ENCODE measurements at places on chromosomes 2 and 18. TPM values are rescaled to one million over a fixed set of nuclear protein-coding genes. Genes with fewer than 3 reads are reported as not detected.
A peak's percentile ranks its signal among the peaks of the same experiment; 100 is the strongest.

- DNase-seq: peak; percentile 3
These were observed 2.2 kb upstream of the UGT1A6 start for GRCh38 chr2:233690444-233690843.

DNA sequence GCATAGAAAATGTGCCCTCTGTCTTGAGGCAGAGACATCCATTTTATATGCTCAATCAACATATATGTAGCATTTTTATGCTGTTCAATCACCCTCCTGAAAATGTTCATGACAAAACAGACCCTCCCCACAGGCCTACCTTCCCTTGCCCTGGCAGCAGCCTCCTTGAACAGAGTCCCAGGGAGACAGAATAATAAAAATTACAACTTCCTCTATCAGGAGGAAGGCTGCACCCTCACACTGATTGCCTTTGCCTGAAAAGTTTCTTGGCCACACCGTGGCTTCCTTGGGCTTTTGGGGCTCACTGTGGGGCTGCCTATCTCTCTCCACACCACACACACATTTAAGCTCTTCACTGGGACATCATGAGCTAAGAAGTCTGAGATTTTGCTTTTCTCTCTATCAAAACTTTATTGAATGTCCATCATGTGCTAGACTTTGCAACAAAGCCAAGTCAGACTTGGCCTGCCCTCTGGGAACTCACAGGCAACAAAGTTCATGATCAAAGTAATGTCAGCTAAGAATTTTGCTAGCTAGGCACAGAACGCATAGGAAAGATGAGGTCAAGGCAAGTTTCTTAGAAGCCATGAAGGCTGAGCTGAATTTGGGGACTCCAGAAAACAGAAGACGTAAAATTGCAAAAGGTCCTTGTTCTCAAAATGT lies 101.6 kb downstream of the BCL2L11 start:
- no peak for DNase-seq

GRCh38 chr18:35618696-35619095 lies 37.2 kb downstream of the GALNT1 start:
- DNase-seq: peak; percentile 46

COL4A4 gene
- total RNA-seq: 0.28 TPM
